Colonic mucosa (tissue), 4 donors: ENCODE measurements at places on chromosomes 7 and 10. TPM values are rescaled to one million over a fixed set of nuclear protein-coding genes. Genes with fewer than 3 reads are reported as not detected.

Gene CRYGN
- not detected for total RNA-seq

Gene ZNF107
- total RNA-seq, result 5.5 TPM

Gene SORBS1
- total RNA-seq, result 17.6 TPM

Gene AKR1D1
- total RNA-seq, result not detected

Gene CROT
- total RNA-seq, result 22.6 TPM

Gene C10orf105
- 0.07 TPM for total RNA-seq

Gene AGR2
- 2,751 TPM for total RNA-seq

GRCh38 chr10:33331379-33331694, 3.1 kb downstream of the NRP1 start:
- DNase-seq, result no peak

- DNase-seq, result no peak
Measured at GRCh38 chr7:138656952-138657351, 44.2 kb downstream of the SVOPL start.

DNA sequence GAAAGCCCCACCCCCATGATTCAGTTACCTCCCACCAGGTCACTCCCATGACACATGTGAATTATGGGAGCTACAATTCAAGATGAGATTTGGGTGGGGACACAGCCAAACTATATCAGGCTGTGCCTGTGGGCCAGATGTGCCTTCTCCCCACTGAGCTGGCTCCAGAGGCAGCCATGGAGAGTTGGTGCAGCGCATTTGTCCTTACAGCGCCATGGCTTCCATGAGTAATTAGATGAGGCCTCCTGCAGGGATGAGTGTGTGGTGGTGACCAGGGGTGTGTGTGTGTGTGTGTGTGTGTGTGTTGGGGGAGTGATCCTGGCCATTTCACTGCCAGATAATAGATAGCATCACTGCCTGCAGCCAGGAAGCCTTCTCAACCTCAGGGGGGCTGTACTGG, 94.6 kb downstream of the FANK1 start:
- no peak for DNase-seq

- no peak for DNase-seq
Measured at GRCh38 chr7:137345799-137346449, 2.4 kb upstream of the PTN start.

GRCh38 chr10:46240684-46241565, 45.9 kb upstream of the ANTXRL start:
- peak; percentile 6 for DNase-seq

- no peak for DNase-seq
Measured at GRCh38 chr7:6035686-6036085, 4.5 kb downstream of the ANKRD61 start.

GRCh38 chr7:12237007-12237406, 25.9 kb downstream of the TMEM106B start:
- DNase-seq, result no peak

GRCh38 chr7:38656968-38657367, 25.8 kb upstream of the AMPH start:
- DNase-seq, result no peak

DNA sequence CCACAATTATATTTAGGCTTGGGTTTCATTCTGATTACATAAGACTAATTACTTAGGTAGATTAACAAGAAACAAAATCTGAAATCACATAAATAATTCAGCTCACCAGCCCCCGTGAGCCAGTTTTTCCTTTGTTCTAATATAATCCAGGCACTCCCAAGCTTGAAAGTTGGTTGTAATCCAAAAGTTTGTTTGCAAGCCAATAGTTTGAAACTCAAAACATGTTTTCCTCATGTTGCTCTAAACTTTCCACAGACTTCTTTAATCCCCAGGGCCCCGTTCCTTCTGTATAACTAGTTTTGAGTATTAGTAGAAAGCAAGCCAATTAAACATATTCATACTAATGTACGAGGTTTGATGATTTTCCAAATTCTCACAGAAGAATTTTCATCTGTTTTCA, 56.1 kb downstream of the SP8 start:
- no peak for DNase-seq

GRCh38 chr7:159119026-159119741, 25.5 kb downstream of the VIPR2 start:
- DNase-seq, result no peak
